Epithelial cell of umbilical artery (primary cell): ENCODE measurements at places on chromosomes 13 and 19. TPM values are rescaled to one million over a fixed set of nuclear protein-coding genes. Genes with fewer than 3 reads are reported as not detected.

The SBNO2 gene
- 28.3 and 31.0 TPM in 2 replicates for total RNA-seq

The ZNF709 gene
- 2.3 and 4.6 TPM in 2 replicates for total RNA-seq

The ZNF763 gene
- total RNA-seq = under 0.01 TPM in 1 of 2 replicates, not detected in the other

The SLC1A6 gene
- total RNA-seq = not detected in 2 replicates

The RAB3A gene
- under 0.01 TPM in 1 of 2 replicates, not detected in the other for total RNA-seq

The MADCAM1 gene
- total RNA-seq = not detected in 2 replicates

The CNMD gene
- not detected in 2 replicates for total RNA-seq

The TJP3 gene
- total RNA-seq = not detected in 2 replicates

The CNOT3 gene
- total RNA-seq = 9.1 and 9.3 TPM in 2 replicates

The CGB5 gene
- 0.65 TPM in 1 of 2 replicates, not detected in the other for total RNA-seq

The COL5A3 gene
- under 0.01 TPM in 2 replicates for total RNA-seq

The COMP gene
- total RNA-seq = not detected in 2 replicates

The KLK10 gene
- total RNA-seq = not detected in 2 replicates

The NLRP5 gene
- total RNA-seq = not detected in 2 replicates

The COPE gene
- total RNA-seq = 231 and 262 TPM in 2 replicates

The PSPN gene
- 0.61 and 1.3 TPM in 2 replicates for total RNA-seq

The KIR2DL3 gene
- total RNA-seq = not detected in 2 replicates

The NOP53 gene
- 78.6 and 90.0 TPM in 2 replicates for total RNA-seq

The ZNF433 gene
- total RNA-seq = 1.7 and 2.6 TPM in 2 replicates

The S1PR4 gene
- total RNA-seq = 1.8 and 2.3 TPM in 2 replicates

The BEST2 gene
- total RNA-seq = not detected in 2 replicates

The RXFP2 gene
- total RNA-seq = not detected in 2 replicates

The CYP2A7 gene
- total RNA-seq = not detected in 2 replicates

The CYP2S1 gene
- total RNA-seq = not detected in 2 replicates

The TGDS gene
- total RNA-seq = 18.8 and 24.3 TPM in 2 replicates

The F2RL3 gene
- 1.1 and 2.3 TPM in 2 replicates for total RNA-seq
